ENCODE measurements at places on chromosomes 4 and X.

GRCh38 chr4:164109503-164109902 lies 615.0 kb downstream of the TMA16 start:
- DNase-seq = no peak

GRCh38 chrX:97045470-97045869 lies 161.8 kb downstream of the RPA4 start:
- no peak for DNase-seq

DNA sequence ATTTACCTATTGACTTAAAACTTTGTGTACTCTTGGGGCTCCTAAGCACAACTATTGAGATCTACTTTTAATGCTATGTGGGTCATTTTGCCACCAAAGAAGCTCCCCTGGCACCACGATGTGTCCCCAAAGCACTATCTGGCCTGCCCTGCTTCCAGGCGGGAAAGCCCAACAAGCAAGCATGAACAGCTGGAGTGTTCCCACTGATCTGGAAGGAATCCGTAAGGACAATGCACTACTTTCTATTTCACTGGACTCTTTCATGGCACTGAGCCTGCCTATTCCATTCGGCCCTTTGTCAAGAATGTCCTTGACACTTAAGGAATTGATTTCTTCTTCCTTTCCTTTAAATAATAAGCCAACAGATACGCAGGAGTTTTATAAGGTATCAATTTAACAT lies 38.8 kb downstream of the GRIA3 start:
- DNase-seq = no peak

DNA sequence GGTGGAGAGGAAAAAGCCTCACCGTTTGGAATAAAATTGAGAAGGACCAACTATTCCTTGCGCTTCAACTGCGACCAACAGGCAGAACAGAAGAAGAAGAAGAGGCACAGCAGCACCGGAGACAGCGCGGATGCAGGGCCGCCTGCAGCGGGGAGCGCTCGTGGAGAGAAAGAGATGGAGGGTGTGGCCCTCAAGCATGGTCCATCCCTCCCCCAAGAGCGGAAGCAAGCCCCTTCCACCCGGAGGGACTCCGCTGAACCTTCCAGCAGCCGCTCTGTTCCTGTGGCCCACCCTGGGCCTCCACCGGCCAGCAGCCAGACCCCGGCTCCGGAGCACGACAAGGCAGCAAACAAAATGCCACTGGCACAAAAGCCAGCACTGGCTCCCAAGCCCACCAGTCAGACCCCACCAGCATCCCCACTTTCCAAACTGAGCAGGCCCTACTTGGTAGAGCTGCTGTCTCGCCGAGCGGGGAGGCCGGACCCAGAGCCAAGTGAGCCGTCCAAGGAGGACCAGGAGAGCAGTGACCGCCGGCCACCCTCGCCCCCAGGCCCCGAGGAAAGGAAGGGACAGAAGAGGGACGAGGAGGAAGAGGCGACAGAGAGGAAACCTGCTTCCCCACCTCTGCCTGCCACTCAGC lies 71.2 kb downstream of the AASDH start:
- DNase-seq = no peak

DNA sequence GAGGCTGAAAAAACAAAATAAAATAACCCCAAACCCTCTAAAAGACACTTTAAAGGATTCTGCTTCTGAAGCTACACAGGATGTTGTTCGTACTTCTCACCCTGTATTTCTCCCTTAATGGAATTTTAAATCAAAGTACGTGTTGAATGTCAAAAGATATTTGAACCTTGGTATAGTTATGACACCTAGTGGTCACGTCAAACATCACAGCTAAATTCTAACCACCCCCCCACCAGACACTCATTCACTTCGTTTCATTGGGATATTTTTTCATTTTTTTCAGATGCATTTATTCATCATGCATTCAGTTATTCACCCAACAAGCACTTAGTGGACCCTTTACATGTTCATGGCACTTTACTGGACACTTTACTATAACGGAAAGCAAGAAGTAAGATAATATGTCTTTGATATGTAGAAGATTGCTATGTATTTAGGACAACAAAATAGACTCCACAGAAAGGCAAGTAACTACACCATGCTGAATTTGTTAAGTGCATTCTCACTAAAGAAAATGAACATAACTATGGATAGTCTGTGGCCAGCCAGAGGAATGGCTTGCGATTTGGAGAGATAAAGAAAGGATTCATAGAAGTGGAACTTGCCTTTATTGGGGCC lies 62.5 kb upstream of the GPR174 start:
- no peak for DNase-seq

DNA sequence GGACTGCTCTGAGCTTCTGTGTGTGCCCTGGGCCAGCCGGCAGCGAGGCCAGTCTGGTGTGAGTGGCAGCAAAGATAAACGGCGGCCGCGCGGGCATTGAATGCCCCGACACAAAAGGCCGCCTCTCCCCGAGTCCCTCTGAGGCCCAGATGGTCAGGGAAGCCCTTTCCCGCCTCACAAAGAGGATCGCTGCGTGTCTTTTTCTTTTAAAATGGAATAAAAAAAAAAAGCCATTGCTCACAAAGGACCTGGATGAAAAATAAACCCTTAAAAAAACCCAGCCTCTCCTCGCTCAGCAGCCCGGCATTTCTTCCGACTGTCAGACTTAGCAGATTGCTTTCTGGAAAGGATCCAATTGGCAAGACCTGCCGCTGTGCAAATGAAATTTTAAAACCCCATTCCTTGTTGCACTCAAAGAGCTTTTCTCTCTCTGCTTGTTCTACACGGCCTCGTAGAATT lies 578.7 kb downstream of the BCOR start:
- no peak for DNase-seq

DNA sequence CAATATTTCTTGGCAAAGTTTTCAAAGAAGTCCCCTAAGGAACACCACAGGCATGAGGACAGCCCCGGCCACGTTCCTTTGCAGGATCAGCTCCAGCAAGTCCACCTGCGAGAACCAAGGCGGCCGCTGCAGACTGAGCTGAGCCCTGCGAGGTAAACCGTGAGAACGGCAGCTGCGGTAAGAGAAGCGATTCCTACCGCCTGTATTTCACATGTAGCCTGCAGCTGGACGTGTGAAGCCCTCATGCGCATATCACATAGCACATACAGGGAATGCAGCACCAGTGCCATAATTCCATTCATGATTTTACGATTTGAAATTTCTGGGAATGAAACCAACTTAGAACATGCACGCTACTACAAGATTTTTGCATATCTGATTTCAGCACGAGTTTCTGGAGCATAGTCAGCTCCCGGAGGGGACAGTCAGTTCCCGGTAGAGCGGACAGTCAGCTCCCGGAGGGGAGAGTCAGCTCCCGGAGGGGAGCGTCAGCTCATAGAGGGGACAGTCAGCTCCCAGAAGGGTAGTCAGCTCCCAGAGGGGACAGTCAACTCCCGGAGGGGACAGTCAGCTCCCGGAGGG lies 41.7 kb downstream of the FGFRL1 start:
- DNase-seq = no peak

DNA sequence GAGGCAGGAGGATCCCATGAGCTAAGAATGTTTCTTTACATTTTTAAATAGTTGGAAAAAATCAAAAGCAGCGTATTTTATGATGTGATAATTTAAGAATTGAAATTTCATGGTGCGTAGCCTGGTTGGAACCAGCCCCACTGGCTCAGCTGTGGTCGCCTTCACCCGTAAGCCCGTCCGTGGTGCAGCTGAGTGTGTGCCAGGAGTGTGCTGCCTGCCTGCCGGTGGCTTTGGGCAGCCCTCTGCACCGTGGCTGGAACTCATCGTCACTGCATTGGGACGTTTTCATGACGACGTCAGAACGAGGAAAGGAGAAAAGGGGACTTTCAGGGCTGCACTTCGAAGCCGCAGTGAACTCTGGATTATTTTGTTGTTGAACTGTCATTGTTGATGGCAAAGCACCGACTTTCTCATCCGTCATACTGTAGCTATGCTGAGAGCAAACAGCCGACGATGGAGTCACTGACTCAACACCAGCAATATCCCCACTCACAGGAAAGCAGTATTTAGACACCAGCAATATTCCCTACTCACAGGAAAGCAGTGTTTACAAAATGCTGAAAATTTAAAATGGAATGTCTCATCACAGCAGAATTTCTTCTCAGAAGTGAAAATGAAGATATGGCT lies 35.1 kb downstream of the PCGF3 start:
- no peak for DNase-seq

DNA sequence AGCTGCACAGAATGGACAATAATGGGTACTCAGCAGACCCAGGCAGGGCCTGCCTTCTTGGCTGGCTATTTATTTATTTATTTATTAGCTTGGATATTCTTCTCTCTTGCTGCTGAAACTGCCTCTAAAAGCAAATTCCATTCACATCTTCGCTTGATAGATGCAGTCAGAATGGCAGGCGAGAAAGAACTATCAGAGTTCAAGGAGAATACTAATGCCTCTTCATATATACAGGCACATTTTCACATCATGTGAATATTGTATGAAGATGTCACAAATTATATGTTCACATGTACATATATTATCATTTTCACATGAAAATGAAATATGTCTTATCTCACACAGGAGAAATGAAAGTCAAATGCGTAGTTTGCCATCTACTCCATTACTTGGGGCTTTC lies 479.7 kb upstream of the ATOH1 start:
- no peak for DNase-seq

DNA sequence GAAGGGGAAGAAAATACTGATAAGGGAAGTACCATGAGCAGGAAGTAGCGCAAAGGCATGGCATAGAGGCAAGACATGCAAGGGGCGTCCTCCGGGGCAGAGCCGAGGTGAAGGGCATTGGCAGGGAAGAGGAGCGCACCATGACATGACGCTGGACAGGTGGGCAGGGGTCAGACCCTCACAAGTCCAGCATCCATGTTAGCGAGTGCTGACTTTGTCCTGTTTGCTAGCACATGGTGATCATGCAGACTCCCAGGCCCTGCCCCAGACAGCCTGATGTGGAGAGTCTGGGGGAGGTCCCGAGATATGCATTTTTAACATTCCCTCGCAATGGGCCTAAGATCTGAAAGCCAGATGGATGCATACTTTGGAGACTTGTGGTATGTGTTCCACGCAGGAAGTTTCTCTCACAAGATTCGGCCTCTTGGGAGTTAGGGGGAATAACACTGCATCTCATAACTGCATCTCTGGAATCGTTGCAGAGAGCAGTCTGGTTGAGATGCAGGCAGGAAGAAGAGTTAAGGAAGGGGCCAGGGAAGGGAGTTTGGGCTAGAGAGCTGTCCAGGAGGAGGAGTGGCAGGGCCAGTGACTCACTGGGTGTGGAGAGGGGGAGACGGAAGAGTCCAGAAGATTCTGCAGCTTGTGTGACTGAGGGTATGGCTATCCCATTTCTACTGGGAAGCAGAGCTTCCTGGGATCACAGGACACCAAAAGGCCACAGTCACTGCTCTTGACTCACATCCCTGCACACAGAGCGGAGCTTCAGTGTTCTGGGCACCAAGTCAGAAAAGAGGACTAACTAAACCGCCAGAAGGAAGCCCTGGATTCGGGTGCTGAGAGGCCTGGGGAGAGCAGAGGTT lies 59.7 kb downstream of the FAM184B start:
- DNase-seq = no peak

GRCh38 chrX:14676431-14676830 lies 147.1 kb downstream of the GLRA2 start:
- DNase-seq = no peak

GRCh38 chrX:155889328-155889727 lies 8.2 kb downstream of the VAMP7 start:
- DNase-seq = no peak

DNA sequence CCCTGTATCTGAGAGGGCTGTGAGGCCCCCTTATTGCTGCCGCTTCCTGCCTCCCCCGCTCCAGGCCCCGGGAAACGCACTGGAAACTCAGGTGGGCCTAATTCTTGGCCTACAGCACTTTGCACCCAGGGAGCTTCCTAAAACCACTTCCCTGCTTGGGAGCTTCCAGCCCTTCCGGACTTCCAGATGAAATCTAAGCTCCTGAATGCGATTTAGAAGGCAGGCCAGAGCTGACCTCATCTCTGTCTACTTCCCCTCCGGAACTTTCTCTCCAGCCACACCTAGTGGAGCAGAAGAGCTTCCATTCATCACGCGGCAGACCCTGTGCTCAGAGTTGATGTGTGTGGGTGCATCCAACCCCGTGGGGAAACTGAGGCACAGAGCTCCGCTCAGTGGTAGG lies 84.2 kb downstream of the SORCS2 start:
- no peak for DNase-seq

- DNase-seq = no peak
Measured at GRCh38 chr4:185304944-185305690, 90.6 kb downstream of the LRP2BP start.

GRCh38 chr4:108166441-108167315 lies 2.1 kb downstream of the LEF1 start:
- no peak for DNase-seq

- DNase-seq = no peak
Measured at GRCh38 chr4:81874661-81875515, 403.2 kb upstream of the RASGEF1B start.

GRCh38 chr4:70298051-70298450 lies 36.7 kb upstream of the CABS1 start:
- DNase-seq = no peak

- DNase-seq = no peak
Measured at GRCh38 chr4:66571145-66571695, 900.9 kb upstream of the EPHA5 start.

DNA sequence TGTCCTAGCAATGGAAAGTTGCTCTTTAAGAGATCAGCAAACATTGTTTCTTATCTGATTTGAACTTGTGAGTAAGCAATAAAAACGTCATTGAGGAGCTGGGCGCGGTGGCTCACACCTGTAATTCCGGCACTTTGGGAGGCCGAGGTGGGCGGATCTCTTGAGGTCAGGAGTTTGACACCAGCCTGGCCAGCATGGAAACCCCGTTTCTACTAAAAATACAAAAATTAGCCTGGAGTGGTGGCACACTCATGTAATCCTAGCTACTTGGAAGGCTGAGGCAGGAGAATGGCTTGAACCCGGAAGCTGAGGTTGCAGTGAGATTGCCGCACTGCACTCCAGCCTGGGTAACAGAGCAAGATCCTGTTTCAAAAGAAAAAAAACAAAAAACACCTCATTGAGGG lies 11.2 kb upstream of the PLAC8 start:
- DNase-seq = no peak

DNA sequence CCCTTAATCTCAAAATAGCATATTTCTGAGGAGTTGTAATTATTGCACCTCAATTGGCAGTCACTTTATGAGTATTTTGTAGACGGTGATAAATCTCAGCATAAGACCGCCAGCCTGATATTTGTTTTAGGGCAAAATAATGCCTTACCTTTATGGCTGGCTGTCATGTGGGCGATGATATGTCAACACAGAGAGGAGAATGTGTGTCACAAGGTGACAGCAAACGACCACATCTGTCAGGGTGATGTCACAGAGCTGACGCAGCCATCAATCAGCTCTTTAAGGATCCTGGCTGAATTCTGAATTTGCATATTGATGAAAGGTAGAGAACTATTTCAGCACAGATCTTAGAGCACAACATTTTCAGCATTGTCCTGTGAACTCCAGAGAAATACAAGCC lies 209.7 kb downstream of the CEP135 start:
- no peak for DNase-seq

DNA sequence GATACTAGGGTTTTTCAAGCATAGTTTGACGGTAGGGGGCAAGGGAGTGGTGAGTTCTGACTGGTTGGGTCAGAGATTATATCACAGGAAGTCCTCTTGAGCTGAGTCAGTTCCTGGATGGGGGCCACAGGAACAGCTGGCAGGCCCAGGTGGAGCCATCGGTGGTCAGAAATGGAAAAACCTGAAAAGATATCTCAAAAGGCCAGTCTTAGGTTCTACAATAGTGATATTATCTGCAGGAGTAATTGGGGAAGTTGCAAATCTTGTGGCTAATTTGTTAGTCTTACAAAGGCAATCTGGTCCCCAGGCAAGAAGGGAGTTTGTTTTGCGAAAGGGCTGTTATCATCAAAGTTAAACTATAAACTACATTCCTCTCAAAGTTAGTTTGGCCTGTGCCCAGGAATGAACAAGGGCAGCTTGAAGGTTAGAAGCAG lies 159.3 kb downstream of the PTCHD1 start:
- no peak for DNase-seq

Data from caudate nucleus (tissue), 63 donors.